ENCODE measurements at places on chromosomes 6 and 20. TPM values are rescaled to one million over a fixed set of nuclear protein-coding genes. Genes with fewer than 3 reads are reported as not detected.

The TRMT6 gene
- total RNA-seq = 21.4 TPM

The VSX1 gene
- total RNA-seq = not detected

The RAB5IF gene
- 107 TPM for total RNA-seq

The PPP1R16B gene
- total RNA-seq = 55.0 TPM

The RHAG gene
- total RNA-seq = not detected

The BTNL2 gene
- total RNA-seq = not detected

The TRIM10 gene
- 0.05 TPM for total RNA-seq

The TOX2 gene
- total RNA-seq = 6.5 TPM

The PLEKHG1 gene
- 0.57 TPM for total RNA-seq

The TINAG gene
- not detected for total RNA-seq

The PXDC1 gene
- total RNA-seq = 0.11 TPM

The ZSCAN23 gene
- 0.86 TPM for total RNA-seq

The FNDC11 gene
- 0.66 TPM for total RNA-seq

Measured in T-helper 2 cell treated with Interferon-gamma antibody and Interleukin-4, amounts not matched to agents 100 ng/mL and 5 ng/mL, for 36 hours (primary cell).